ENCODE measurements at places on chromosomes 2 and 18.
A peak's percentile ranks its signal among the peaks of the same experiment; 100 is the strongest.

DNA sequence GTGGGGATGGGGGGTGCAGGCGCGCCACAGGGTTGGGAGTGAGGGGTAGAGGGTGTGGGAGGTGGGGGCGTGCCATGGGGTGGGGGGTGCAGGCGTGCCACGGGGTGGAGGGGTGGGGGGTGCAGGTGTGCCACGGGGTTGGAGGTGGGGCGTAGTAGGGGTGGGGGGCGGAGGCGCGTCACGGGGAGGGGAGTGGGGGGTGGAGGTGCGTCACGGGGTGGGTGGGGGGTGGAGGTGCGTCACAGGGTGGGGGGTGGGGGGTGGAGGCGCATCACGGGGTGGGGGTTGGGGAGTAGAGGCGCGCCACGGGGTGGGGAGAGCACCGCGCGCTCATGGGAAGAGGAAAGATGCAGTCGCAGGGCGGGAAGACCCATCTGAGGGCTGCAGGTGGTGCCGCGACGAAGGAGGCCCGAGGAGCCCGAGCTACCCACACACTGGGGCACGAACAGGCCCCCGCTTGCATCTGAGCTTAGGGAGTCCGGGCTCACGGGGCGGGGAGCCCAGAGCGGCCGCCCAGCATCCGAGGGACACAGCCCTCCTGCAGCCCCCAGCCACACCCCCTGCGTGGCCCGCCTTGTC, 37.5 kb downstream of the SNED1 start:
- DNase-seq: peak; percentile 60

DNA sequence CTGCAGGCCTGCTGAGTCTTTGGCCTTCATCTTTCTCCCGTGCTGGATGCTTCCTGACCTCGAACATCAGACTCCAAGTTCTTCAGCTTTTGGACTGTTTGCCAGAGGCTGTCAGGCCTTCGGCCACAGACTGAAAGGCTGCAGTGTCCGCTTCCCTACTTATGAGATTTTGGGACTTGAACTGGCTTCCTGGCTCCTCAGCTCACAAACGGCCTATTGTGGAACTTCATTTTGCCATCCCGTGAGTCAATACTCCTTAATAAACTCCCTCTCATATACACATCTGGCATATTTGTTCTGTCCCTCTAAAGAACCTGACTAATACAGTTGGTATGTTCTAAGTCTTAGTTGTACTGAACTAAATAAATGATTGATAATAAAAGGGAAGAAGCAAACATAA, 702.8 kb upstream of the LINC00305 start:
- no peak for DNase-seq

GRCh38 chr2:112259509-112260294, 4.9 kb upstream of the ZC3H8 start:
- peak; percentile 87 for DNase-seq

- DNase-seq: no peak
Observed at GRCh38 chr2:204341887-204342276, 203.4 kb upstream of the PARD3B start.

GRCh38 chr18:50928551-50928950, 39.3 kb upstream of the ELAC1 start:
- DNase-seq: no peak

DNA sequence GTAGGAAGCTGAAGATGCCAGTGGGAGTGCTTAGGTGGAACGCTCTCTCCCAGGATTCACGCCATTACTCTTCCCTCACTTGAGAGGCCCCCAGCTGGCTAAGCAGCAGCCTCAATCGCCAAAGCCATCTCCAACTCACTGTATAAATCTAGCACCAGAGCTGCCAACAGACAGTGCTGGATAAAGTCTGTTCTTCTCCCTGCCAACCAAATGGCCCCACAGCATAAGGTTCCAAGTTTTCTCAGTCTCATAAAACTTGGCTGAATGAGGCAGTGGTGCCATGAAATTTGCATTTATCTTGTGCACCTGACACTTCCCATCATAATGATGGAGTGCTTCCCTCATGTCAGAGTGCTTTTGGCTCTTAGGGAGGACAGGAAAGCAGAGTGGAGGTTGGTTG, 428.2 kb upstream of the ETAA1 start:
- no peak for DNase-seq

GRCh38 chr18:45227001-45227742, 388.1 kb upstream of the SLC14A2 start:
- no peak for DNase-seq

GRCh38 chr18:48946329-48946835, 4.4 kb downstream of the SMAD7 start:
- no peak for DNase-seq
